ENCODE measurements at places on chromosomes 4 and X.

DNA sequence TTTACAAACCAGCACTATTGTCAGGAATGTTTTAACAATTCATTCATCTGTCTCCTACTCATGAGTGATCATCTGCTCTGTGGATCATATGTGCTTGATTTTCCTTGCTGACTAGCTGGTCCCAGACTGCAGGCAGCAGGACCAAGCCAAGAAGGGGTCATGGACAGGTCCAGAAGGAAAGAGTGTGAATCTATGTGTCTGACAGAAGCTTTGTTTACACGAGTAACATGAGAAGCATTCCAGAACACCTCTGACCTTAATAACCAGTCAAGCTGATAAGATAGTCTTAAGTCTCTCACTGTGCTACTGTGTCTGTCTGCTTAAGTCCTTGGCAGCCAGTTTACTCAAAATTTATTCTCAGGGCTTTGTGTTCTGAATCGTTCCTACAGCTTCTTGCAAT is 39.0 kb downstream of the GUCY1A1 start:
- no peak for DNase-seq

- DNase-seq, result no peak
These were observed 164.5 kb upstream of the MAP3K15 start for GRCh38 chrX:19679787-19680186.

- DNase-seq, result no peak
These were observed 12.2 kb upstream of the ZNF280C start for GRCh38 chrX:130280901-130281300.

GRCh38 chrX:133307637-133308498 is 89.7 kb upstream of the TFDP3 start:
- no peak for DNase-seq

DNA sequence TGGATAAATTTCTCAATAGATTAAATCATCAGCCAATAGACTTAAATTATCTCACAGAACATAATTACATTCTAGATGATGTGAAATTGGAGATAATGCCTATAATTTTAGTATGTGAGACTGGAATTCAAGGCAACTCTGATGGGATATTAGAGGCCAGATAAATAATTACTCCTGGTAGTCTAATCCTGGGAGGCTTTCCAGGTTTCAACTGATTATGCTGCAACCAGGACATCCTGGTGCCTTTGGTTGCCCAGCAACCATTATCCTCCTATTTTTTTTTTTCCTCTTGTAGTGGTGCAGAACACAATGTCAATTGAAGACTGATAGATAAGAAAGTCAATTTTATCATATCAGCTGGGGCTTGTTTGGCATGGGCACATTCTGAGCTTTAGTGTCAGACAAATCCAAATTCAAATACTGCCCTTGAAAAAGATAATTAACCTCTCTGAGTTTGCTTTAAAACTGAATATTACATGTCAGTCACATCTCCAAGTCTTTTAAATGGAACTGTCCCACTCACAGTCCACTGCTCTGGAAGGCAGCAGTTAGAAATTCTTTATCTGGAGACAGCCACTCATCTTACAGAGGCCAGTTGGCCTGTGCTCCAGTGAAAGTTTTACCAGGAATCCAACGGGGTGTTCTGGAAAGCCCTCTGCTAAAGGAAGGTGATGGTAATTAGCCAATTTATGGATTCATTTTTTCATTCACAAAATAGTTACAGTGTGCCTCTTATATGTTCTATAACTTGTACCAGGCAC is 95.3 kb upstream of the GUCY1A1 start:
- no peak for DNase-seq

DNA sequence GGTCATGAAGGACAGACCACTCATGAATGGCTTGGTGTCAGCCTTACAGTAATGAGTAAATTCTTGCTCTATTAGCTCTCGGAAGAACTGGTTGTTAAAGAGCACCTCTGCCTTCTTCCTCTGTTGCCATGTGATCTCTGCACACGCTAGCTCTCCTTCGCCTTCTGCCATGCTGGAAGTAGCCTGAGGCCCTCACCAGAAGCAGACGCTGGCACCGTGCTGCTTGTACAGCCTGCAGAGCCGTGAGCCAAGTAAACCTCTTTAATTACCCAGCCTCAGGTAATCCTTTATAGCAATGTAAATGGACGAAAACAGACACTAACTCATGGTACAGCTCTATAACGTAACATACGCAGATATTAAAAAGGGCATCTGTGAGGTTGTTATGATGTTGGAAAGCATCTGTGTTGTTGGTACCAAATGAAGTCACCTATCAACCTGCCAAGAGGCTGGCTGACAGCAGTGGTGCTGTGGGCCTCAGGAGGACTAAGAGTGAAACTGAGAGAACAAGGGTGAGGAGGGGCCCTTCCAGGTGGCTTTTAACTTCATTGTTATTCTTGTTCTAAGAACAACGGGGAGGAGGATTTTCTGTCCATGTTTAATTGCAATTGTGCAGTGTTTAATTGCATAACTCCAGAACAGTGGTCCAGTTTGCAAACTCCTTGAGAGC is 69.2 kb downstream of the CRMP1 start:
- DNase-seq, result no peak

GRCh38 chrX:138026211-138026610 is 460.3 kb downstream of the ZIC3 start:
- DNase-seq, result no peak

DNA sequence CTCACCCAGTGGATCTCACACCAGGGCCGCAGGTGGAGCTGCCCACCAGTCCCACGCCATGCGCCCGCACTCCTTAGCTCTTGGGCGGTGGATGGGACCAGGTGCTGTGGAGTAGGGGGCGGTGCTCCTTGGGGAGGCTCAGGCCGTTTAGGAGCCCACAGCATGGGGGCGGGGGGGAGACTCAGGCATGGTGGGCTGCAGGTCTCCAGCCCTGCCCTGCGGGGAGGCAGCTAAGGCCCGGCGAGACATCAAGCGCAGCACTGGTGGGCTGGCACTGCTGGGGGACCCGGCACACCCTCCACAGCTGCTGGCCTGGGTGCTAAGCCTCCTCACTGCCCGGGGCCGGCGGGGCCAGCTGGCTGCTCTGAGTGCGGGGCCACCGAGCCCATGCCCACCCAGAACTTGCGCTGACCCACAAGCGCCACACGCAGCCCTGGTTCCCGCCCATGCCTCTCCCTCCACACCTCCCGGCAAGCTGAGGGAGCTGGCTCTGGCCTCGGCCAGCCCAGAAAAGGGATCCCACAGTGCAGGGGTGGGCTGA is 312.9 kb upstream of the GIMD1 start:
- no peak for DNase-seq

DNA sequence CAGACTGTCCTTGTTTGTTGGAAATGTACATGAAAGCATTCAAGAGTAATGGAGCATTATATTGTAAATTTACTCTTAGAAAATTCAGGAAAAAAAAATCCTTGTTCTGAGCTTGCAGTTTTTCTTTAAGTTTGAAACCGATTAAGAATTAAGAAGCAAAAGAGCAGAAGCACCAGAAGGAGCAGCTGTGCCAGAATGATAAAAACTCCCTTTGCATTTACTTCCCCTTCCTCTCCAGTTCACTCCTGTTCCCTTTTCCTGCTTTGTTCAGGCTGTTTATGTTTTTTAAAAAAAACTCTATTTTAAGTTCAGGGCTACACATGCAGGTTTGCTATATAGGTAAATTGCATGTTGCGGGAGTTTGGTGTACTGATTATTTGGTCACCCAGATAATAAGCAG is 90.3 kb downstream of the ATOH1 start:
- no peak for DNase-seq

GRCh38 chrX:74408304-74408703 is 13.0 kb upstream of the SLC16A2 start:
- DNase-seq, result no peak

GRCh38 chr4:108611365-108611764 is 9.0 kb upstream of the RPL34 start:
- no peak for DNase-seq

DNA sequence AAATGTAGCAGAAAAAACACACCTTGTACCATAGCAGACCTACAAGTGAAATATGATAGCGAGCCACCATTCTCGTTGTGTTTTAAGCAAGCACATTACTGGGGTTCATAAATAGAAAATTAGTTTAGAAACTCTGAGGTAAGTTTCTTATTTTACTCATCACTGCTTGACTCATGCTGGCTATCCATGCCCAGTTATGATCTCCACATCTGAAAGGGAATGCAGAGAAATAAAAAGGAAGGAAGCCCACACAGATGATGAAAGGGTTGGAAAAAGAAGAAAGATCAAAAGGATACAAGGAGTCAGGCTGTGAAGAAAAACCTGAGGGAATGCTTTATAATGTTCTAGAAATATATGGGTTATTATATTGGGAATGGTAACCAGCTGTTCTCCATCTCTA is 54.5 kb downstream of the CAMK2D start:
- no peak for DNase-seq

GRCh38 chr4:183249854-183250253 is 70.2 kb downstream of the CLDN22 start:
- DNase-seq, result no peak

DNA sequence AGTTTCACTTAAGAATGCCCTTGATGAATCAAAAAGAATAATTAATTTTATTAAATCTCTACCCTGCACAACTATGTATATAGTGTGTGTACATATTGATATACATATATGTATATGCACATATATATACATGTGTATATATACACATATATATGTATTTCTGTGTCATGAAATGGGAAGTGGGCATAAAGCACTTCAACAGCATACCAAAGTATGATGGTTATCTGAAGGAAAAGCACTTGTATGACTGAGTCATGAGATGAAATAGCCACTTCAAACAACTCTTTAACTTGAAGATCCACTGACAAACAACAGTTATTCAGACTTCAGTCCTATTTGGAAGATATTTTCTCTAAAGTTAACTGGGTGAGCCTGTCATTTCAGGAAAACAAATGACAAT is 16.3 kb downstream of the RNF128 start:
- DNase-seq, result no peak

DNA sequence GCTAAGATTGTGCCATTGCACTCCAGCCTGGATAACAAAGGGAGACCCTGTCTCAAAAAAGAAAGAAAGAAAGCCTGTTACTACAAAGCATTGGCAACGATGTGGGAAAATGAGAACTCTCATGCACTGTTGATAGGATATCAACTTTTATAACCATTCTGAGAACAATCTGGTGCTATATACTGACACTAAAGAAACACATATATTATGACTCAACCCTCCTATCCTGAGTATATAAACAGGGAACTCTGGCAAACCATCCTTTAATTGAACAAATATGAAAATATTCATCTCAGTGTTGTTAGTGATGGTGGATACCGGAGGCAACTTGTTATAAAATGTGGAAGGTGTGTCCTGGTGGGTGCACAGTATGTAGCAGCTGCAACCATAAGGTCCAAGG is 53.0 kb upstream of the SOD3 start:
- DNase-seq, result no peak

- DNase-seq, result no peak
These were observed 121.9 kb upstream of the ANK2 start for GRCh38 chr4:112927544-112927943.

DNA sequence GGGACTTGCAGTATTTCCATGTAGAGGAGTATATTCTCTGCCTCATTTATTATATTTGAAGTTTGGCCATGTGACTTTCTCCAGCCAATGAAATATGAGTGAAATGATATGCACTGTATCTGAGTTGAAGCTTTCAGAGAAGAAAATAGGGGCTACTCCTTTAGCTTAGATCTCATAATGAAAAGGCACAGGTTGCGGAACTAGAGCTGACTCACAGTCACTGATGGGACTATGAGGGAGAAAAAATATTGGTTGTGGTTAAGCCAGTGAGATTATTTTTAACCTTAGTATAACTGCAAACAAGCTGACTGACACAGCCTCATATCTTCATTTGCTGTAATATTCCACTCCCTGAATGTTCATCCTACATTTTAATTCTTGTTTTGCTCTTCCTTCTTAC is 1104.3 kb downstream of the RPA4 start:
- DNase-seq, result no peak

DNA sequence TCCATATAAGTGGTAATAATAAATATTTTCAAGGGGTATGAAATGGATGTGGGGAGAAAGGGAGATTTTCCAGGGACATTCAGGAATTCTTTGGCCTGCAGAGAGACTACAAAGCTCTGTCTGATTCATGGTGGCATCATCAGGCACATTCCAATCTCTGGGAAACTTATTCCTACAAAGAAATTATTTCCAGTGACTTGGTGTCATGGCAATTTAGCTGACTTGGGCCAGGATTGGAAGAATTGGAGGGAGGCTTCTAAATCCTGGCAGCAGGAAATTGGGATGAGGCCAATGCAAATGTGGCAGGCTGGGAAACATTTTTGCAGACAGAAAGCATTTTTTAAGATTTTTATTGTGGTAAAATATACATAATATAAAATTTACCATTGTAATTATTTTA is 204.6 kb downstream of the RTL9 start:
- DNase-seq, result no peak

DNA sequence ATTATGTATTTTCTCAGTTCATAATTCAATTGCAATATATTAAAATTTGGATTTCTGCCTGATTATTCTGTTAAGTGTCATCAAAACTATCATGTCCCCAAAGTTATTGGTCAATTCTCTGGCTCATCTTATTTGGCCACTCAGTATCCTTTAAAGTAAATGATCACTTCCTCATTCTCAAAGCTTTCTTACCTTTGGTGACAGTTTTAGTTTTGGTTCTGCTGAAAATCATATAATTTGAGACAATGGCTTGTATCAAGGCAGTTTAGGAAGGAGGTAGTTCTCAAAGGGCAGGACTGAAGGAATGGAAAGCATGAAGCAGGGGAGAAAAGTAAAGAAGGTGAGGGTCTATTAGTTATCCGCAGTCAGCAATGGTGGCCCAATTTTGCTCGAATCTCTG is 1832.1 kb downstream of the ARAP2 start:
- DNase-seq, result no peak

DNA sequence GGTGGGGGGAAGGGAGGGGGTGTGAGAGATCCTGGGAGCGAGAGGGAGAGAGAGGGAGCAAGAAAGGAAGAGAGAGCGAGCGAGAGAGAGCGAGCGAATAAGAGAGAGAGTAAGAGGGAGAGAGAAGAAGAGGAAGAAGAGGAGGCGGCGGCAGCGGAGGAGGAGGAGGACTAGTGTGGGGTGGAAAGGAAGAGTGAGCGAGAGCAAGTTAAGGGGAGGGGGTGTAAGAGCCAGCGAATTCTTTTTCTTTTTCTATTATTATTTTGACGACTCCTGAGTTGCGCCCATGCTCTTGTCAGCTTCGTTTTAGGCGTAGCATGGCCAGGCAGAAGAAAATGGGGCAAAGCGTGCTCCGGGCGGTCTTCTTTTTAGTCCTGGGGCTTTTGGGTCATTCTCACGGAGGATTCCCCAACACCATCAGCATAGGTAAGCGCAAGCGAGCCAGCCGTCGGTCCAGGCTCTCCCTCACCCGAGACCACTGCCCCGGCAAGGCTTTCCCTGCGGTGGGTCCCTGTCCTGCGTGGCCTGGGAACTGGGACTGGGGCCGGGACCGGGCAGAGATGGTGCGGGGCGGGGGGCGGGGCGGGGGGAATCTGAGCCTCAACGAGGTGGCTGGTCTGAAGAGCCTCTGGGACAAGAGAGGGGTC is at the start of gene GRIA3:
Gene GRIA3, plus strand, starts transcription at position 60 of the 647 bp plus-strand sequence. Its CDS starts 258 bp downstream, at position 318.
- peak; percentile 45 for DNase-seq

- DNase-seq, result no peak
These were observed 145.2 kb downstream of the CORIN start for GRCh38 chr4:47692691-47693090.

GRCh38 chr4:39786838-39787237 is 88.9 kb downstream of the UBE2K start:
- DNase-seq, result no peak
